Large intestine (tissue), 12 donors: ENCODE measurements at places on chromosomes 2 and 18.

- DNase-seq, result no peak
Measured at GRCh38 chr2:144986691-144987090, 466.8 kb upstream of the ZEB2 start.

GRCh38 chr2:218710334-218710686 is 325 bp upstream of the TTLL4 start:
- DNase-seq, result no peak

GRCh38 chr2:160380000-160380570 is 113.5 kb downstream of the RBMS1 start:
- no peak for DNase-seq

DNA sequence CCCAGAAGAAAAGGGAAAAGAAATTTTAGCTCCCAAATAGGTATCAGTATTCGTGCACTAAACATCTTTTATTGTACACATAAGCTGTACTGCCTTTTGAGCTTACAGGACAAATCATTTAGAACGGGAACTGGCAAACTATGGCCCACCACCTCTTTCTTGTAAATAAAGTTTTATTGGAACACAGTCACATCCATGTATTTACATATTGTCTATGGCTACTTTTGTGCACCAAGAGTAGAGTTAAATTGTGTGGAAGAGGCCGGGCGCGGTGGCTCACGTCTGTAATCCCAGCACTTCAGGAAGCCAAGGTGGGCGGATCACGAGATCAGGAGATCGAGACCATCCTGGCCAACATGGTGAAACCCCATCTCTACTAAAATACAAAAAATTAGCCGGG is 5.7 kb downstream of the TM4SF20 start:
- no peak for DNase-seq

DNA sequence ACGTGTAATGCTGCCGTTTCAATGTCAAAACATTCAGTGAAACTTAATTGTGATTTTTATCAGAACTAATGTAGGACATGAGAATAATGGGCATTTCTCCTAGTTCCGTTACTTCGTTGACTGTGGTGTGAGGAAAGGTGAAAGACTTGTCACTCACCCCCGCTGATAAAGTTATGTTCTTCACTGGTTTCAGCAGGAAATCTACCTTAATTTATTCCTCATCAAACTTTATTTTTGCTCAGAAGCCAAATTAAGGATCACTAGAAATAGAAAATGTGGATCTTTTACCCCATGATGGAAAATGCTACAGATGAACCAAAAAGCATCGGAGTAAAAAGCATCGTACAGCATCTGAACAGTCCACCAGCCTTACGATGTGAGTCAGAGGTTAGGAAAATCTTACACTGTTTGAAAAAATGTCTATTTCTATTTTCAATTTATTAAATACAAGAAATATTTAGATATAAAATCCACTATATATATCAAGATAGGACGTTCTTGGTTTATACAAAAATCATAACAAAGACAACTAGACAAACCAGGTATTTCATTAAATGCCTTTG is 1.0 kb upstream of the ROCK1 start:
- DNase-seq, result no peak

- no peak for DNase-seq
Measured at GRCh38 chr2:160942476-160943142, 217.6 kb upstream of the TANK start.

GRCh38 chr2:107721178-107721577 is 105.5 kb upstream of the RGPD4 start:
- DNase-seq, result no peak

- DNase-seq, result no peak
Measured at GRCh38 chr18:48662011-48662661, 123.3 kb downstream of the CTIF start.

- peak; percentile 18 for DNase-seq
Measured at GRCh38 chr18:47215554-47216138, 35.8 kb downstream of the SKOR2 start.

DNA sequence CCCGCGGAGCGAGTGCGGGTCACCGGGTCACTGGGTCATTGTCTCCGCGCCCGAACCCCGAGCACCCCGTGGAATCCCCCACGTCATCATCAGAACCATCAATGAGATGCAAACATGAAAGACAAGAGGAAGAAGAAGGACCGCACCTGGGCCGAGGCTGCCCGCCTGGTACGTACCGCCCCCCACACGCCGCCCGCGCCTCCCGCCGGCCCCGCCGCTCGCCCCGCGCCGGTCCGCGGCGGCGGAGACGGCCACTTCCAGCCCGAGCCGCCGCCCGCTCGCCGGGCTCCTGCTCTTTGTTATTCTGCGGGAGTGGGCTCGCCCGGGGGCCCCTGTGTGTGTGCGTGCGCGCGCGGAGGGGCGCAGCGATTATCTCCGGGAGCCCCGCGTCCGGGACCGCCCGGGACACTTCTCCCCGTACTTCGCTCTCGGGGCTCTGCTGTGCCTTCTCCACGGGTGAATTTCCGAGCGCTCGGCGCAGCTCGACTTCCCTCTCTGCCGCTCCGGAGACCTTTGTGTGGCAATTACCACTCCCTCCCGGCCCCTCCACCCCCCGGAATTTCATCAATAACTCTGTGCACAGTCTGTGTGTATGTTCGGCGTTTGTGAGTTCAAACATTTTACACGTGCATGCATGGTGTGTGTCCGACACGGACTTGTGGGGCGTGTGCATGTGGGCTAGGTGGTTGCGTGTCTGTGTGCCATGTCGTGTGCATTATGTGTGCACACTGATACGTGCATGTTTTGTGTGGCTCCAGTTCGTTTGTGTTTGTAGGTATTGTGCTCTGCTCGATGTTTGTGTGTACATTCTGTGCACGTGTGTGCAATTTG is 714 bp downstream of the ASXL3 start:
- peak; percentile 80 for DNase-seq

DNA sequence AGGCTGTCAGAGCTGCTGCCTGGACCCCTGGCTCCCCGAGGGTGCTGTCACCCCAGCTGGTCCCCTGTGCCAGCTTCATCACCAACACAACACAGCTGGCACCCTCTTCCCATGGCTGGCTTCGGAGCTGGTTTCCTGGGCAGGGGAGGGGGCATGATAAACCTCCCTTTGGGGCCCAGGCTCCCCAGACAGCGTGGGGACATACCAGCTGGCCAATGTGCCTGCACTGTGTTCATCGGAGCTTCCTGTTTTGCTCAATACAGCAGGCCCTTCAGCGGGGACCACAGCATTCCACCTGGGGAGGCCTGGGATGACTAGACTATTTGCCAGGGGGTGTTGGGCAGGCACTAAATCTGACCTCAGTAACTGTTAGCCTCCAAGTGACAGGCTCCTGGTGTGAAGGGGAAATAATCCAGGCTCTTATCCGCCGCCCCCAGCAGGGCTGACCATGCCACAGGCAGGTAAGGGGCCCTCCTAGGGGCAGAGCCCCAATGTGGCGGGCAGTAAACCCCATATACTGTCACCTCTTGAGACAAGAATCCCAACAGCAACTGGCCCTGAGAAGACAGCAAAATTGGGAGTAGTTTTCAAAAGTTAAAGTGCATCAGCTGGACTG is 44.6 kb downstream of the EMX1 start:
- DNase-seq, result no peak

DNA sequence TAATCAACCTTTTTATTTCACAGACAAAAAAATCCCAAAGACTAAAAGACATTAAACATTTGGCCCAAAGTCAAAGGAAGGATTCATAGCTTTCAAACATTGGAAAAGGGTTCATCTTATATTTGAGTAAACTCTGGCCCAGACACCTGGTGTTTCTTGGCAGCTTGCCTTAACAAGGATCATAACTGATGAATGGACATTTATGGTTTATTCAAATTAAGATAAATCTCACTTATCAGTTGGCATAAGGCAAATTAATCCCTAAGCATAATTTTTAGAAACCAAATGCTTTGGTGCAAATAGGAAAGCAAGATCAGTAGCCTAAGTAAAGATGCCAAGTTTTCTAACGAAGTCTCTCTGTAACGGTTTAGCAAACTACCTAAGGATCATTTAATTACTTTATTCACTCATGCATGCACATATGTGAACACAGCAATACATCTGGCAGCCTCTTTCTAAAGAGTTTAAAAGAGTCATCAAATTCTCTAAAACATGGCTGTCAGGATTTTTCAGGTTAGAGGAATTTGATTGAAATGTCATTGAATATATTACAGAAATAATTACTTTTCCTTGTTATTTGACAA is 323.4 kb upstream of the RBMS1 start:
- no peak for DNase-seq
